ENCODE measurements at places on chromosomes 1 and 21. TPM values are rescaled to one million over a fixed set of nuclear protein-coding genes. Genes with fewer than 3 reads are reported as not detected.

DNA sequence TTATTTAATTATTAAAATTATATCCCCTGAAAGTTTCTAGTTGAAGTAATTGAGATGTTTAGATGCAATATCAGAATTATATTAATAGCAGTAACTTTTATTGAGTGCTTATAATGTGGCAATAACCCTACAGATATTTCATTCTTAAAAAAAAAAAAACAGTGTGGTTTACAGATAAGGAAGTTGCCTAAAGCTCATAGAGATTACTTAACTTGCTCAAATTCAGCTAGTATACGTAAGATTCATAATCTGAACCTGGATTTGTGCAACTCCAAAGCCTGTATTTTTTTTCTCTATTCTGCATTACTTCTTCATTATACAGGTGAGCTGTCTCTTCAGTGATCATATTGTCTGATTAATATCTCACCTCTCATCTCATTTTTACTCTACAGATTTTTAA lies 156.0 kb upstream of the PTBP2 start:
- DNase-seq, result no peak

GRCh38 chr1:116805398-116805797 lies 51.2 kb downstream of the CD2 start:
- DNase-seq, result no peak

DNA sequence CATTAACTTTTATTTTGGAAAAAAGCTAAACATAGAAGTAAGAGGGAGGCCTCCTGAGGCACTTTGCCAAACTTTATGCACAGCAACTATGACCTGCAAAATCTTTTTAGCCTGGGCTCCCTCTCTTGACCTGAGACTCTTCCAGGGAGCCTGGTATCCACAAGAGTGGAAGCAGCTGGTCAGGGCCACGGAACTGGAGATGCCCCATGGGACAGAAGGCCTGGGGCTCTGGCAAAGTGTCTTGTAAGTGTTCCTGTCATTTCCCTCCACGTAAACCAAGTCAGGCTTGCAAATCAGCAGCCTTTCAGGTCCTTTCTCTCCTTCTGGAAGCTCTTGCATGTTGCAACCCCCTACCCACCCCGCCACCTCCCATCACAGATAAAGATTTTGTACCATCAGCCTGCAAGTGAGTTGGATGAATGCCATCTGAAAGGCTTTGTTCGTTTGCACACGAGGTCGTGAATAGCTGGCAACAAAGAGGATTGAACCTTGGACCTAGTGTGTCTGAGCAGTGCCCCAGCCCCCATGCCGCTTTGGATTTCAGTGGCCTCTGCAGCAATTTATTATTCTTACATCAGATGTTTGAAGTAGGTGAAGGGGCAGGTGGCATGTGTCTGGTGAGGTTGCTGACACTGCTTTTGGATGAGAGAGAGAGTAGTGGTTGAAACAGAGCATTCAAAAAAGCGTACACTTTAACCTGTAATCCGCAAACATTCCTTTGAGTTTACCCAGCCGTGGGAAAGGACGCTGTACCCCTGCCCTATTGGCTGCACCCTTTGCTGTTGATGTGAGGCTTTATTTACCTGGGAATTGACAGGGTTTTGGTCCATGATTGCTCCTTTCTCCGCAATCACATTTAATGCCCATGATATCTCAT lies 91.6 kb downstream of the GALNT2 start:
- DNase-seq, result no peak

DNA sequence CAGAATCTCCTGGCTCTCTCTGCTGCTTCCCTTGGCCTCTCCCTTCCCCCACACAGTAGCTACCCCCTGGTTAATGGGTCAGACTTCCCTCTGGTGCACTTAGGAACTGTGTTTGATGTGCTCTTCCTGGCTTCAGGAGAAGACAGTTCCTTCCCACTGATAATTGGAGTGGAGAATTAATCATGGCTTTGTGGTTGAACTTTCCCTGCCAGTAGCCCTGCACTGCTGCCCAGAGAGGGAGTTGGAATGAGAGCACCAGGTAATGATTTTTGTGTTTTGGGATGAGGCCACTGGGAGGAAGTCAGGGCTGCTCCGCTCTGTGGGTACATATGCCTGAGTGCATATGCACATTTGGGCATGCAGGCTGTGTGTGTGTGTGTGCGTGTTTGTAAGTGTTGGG lies 39.7 kb upstream of the PADI2 start:
- no peak for DNase-seq

CASQ2 gene
- total RNA-seq, result not detected

RCSD1 gene
- 121 TPM for total RNA-seq

CYP4A22 gene
- not detected for total RNA-seq
